ENCODE measurements at places on chromosomes 12 and 14. TPM values are rescaled to one million over a fixed set of nuclear protein-coding genes. Genes with fewer than 3 reads are reported as not detected.

RAB15 gene
- 4.8 TPM for total RNA-seq

PIWIL1 gene
- not detected for total RNA-seq

SPIC gene
- not detected for total RNA-seq

CACNA2D4 gene
- total RNA-seq = 6.2 TPM

NXPH4 gene
- total RNA-seq = 0.38 TPM

DEPDC4 gene
- total RNA-seq = 1.5 TPM

LTBP2 gene
- total RNA-seq = 0.02 TPM

SERPINA6 gene
- not detected for total RNA-seq

SINHCAF gene
- 181 TPM for total RNA-seq

SLCO1C1 gene
- total RNA-seq = not detected

RND1 gene
- total RNA-seq = 2.3 TPM

TCL1A gene
- not detected for total RNA-seq

GARIN6 gene
- total RNA-seq = not detected

KRT78 gene
- total RNA-seq = not detected

DPPA3 gene
- not detected for total RNA-seq

PSME1 gene
- total RNA-seq = 335 TPM

CDCA3 gene
- 53.1 TPM for total RNA-seq

FITM1 gene
- total RNA-seq = 0.31 TPM

AICDA gene
- not detected for total RNA-seq

CNOT2 gene
- total RNA-seq = 72.2 TPM

PMCH gene
- total RNA-seq = 1.8 TPM

SYNDIG1L gene
- not detected for total RNA-seq

Data from activated CD8-positive, alpha-beta memory T cell treated with anti-CD3 and anti-CD28 coated beads for 36 hours (primary cell).